ENCODE measurements at places on chromosomes 7 and 10.

- DNase-seq: no peak
Measured at GRCh38 chr7:18076461-18076860, 48.8 kb upstream of the PRPS1L1 start.

DNA sequence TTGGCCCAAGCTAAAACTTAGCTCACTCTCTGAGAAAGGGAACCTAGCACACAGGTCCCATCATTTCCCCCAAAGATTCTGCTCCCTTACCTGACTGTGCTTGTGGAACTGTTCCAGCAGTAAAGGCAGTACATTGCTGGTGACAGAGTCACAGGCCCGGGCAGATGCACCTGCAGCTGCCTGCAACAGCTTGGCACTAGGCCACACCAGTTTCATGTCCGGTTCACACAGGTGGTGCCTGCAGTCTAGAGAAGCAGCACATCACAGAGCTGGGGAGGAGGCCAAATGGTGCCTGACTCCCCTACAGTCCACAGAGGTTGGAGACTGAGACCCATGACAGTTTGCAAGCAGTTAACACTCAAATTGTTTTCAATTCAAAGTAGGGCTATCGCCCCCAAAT, 22.2 kb downstream of the ZDHHC16 start:
- DNase-seq: no peak

DNA sequence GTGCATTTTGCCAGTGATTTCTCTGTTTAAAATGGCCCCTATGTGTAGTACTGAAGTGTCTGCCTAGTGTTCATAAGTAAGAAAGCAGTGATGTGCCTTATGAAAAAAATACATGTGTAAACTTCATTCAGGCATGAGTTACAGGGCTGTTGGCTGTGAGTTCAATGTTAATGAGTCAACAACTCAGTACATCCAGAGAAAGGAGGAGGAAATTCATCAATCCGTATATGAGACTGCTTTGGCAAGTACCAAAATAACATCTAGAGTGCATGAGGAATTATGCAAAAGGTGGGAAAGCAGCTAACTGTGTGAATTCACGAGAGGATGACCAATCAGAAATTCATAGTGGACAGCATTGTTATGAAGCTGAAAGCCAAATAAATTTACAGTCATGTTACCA, 255.6 kb downstream of the ZEB1 start:
- no peak for DNase-seq

DNA sequence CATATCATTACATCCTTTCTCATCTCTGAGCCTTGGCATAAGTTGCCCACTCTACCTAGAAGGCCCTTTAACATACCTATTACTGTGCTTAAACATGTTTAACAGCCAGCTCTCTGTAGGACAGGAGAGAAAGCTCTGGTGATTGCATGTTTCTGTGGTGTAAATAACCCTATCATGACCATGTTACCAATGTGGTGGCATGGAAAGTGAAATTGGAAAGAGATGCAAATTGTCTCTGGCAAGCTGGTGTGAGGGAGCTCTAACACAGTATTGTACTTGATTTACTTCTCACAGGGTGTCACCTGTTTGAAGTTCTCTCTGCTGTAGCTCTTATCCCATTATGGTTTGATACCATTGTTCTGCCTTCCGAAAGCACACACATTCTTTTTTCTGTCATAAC, 231.8 kb upstream of the DKK1 start:
- no peak for DNase-seq

GRCh38 chr10:17031637-17032635, 97.7 kb downstream of the CUBN start:
- no peak for DNase-seq

GRCh38 chr10:110355141-110355831, 50.6 kb upstream of the SMNDC1 start:
- no peak for DNase-seq

- no peak for DNase-seq
Measured at GRCh38 chr7:118298771-118299170, 74.3 kb downstream of the ANKRD7 start.

DNA sequence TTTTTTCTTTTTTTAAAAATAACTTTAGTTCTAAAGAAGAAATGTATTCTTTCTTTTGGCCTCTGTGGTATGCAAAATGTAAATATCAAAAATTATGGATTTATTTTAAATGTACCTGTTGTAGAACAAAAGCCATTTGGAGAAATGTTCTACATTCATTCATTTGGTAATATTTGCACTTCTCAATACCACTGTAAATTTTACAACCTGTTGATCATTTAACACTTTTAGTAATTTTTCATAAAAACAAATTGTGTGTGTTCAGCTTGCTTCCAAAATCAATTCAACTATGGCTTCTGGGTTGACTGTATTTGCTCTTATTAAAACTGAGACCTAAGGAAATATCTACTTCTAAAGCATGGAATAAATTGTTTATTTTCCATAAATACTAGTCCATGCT, 2.3 kb upstream of the IGF2BP3 start:
- peak; percentile 18 for DNase-seq

Measured in NCI-H1930 (cell line).